ENCODE measurements at places on chromosomes 1 and 21. TPM values are rescaled to one million over a fixed set of nuclear protein-coding genes. Genes with fewer than 3 reads are reported as not detected.

Gene FMN2
- total RNA-seq, result 13.7 TPM

Gene S100B
- 126 TPM for total RNA-seq

Gene ALDH9A1
- 88.9 TPM for total RNA-seq

Gene RUNX1
- 5.7 TPM for total RNA-seq

DNA sequence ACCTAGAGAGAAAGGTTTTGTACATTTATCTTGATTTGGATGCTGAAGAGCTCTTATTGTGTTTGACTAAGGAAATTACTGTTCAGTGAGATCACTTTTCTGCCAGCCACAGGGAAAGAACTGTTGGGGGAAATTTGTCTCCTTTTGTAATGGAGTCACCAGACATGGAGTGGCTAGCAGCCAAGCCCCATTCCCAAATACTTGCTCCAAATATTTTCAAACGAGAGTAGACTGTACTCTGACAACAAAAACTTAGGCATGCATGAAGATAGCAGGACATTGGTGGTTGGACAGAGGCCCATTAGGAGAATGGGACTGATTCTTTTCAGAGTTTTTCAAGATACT lies 21.1 kb downstream of the IPO9 start:
- peaks cover 67% of the 10 kb centered on the region for H3K36me3 ChIP-seq
- peaks cover 29% of the 10 kb centered on the region for H3K4me1 ChIP-seq
- no peak for DNase-seq
- no peak overlapping the region for H3K4me3 ChIP-seq
- H3K27ac ChIP-seq, result peak overlapping the region; percentile 50
- H3K27me3 ChIP-seq, result no peaks in the 10 kb centered on the region

DNA sequence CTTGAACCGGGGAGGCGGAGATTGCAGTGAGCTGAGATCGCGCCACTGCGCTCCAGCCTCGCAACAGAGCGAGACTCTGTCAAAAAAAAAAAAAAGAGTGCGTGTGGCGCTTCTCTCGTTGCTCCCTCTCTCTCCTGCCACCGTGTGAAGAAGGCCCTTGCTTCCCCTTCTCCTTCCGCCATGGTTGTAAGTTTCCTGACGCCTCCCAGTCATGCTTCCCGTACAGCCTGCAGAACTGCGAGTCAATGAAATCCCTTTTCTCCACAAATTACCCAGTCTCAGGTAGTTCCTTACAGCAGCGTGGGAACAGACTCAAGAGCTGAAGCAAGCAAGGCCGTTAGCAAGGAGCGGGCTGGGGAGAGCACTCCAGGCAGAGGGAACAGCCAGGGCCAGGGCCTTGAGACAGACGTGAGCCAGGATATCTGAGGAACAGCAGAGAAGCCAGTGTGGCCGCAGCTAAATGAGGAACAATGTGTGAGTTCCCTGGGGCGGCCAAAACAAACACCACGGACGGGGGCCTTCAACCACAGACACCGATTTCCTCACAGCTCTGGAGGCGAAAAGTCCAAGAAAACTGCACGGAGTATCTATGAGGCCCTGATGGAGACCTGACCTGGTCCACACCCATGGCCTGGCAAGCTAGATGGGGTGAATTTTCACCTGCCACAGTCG lies 54.2 kb upstream of the ETS2 start:
- peaks cover 40% of the 10 kb centered on the region for H3K4me1 ChIP-seq
- no peak overlapping the region for H3K27ac ChIP-seq
- H3K36me3 ChIP-seq, result no peaks in the 10 kb centered on the region
- DNase-seq, result no peak

DNA sequence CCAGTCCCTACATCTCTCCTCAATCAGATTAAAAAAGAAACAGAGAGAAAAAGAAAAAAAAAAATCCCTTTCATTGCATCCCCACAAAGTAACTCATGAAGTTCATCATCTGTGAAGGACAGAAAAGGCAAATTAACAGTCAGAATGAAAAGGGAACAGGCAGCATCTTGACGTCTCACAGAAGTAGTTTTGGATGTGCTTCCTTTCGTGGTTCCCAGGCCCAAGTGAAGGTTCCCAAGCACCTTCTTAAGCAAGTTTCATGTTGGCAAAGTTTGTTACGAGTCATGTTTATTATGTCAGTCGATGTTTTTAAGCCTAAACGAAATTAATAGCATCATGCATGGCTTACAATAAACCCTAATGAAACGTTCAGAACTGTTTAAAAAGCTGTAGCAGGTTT lies 475.2 kb downstream of the SETD4 start:
- peaks cover 10% of the 10 kb centered on the region for H3K27me3 ChIP-seq
- H3K27ac ChIP-seq, result no peak overlapping the region
- no peak overlapping the region for H3K4me3 ChIP-seq
- no peaks in the 10 kb centered on the region for H3K36me3 ChIP-seq

DNA sequence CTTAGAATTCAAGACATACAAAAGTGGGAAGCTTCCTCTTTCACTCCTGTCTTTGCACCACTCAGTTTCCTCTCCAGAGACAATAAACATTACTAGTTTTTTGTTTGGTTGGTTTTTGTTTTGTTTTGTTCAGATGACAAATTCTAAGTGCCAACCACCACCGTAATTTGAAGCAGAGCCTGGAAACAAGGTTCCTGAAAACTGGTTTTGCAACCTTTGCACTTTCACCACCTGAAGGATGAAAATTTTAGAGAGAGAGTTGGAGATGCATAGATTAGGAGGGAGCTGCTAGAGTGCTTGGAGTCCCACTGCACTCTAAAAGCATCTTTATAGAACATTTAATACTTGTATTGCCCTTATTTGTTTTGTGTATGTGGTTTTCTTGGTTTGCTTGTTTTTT lies 20.2 kb upstream of the MGST3 start:
- no peak overlapping the region for H3K4me3 ChIP-seq
- no peak for DNase-seq
- no peaks in the 10 kb centered on the region for H3K4me1 ChIP-seq

- H3K4me3 ChIP-seq, result no peak overlapping the region
- H3K36me3 ChIP-seq, result peaks cover 12% of the 10 kb centered on the region
- no peaks in the 10 kb centered on the region for H3K27me3 ChIP-seq
- no peak overlapping the region for H3K27ac ChIP-seq
Observed at GRCh38 chr1:44284184-44284583, 70.9 kb downstream of the ERI3 start.

GRCh38 chr1:110668549-110668948 lies 6.2 kb downstream of the KCNA3 start:
- H3K36me3 ChIP-seq, result no peaks in the 10 kb centered on the region
- H3K27me3 ChIP-seq, result peaks cover 3% of the 10 kb centered on the region
- no peaks in the 10 kb centered on the region for H3K4me1 ChIP-seq
- H3K4me3 ChIP-seq, result no peak overlapping the region

GRCh38 chr1:51100264-51100880 lies 1.7 kb upstream of the C1orf185 start:
- H3K36me3 ChIP-seq, result no peaks in the 10 kb centered on the region
- no peak for DNase-seq
- no peak overlapping the region for H3K27ac ChIP-seq
- no peak overlapping the region for H3K4me3 ChIP-seq

- peaks cover 19% of the 10 kb centered on the region for H3K4me1 ChIP-seq
- DNase-seq, result no peak
- H3K36me3 ChIP-seq, result no peaks in the 10 kb centered on the region
Observed at GRCh38 chr1:3125078-3125477, 56.1 kb downstream of the PRDM16 start.

DNA sequence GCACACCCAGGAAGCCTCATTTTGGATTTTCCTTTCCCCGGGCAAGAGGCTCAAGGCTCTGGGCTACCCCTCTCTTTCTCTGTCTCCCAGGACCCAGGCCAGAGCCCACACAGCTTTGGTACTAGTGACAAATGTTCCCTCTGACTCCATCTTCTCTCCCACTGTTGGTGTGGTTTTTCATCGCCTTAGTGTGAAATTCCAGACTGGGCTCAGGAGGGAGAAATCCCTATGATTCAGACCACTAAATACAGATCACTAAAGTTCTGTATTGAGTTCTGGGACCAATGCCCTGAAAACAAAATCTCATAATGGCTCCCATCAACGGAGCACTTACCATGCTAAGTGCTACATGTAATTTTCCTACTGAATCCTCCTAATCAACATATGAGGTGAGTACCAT lies 26.1 kb downstream of the IQGAP3 start:
- no peak overlapping the region for H3K4me3 ChIP-seq
- no peak overlapping the region for H3K27ac ChIP-seq
- no peaks in the 10 kb centered on the region for H3K27me3 ChIP-seq

DNA sequence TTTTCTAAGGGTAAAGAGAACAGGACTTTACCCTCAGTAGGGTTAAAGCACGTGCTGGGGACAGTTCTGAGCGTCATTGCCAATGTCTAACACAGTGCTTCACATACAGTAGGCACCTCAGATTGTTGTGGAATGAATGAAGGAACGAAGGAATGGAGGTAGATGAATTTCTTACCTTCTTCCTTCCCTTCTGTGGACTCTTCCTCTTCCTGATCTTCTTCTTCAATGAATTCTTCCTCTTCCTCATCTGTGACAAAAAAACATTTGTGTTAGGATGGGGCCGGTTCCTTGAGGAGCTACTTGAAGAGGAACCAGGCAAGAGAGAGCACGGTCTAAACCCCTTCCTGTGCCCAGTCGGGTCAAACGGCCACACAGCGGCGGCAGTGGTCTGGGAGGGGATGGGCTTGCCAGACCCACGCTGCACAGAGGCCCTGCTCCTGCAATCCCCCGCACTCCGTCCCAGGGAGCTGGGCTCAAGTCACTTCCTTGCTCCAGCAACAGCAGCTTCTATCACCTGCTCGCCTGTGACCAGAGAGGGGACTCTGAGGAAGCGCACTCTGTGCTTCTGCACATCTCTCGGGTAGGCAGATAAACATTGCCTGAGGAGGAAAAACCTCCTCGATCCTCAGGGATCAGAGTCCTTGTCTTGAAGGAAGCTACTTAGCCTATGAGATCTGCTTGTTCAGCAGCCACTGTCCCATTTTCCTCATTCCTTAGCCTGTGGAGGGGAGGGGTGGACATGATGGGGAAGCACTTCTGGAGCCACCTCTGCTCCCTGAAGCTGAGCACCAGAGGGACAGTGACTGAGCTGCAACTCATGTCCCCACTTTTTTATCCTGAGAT lies 8.0 kb upstream of the SLC30A2 start:
- no peaks in the 10 kb centered on the region for H3K4me1 ChIP-seq
- H3K27ac ChIP-seq, result no peak overlapping the region
- DNase-seq, result no peak
- H3K36me3 ChIP-seq, result no peaks in the 10 kb centered on the region

GRCh38 chr1:203097001-203097400 lies 11.2 kb upstream of the MYOG start:
- H3K27ac ChIP-seq, result no peak overlapping the region
- DNase-seq, result no peak
- H3K27me3 ChIP-seq, result no peaks in the 10 kb centered on the region
- no peaks in the 10 kb centered on the region for H3K36me3 ChIP-seq
- H3K4me3 ChIP-seq, result no peak overlapping the region

- no peaks in the 10 kb centered on the region for H3K27me3 ChIP-seq
- no peak overlapping the region for H3K4me3 ChIP-seq
- H3K36me3 ChIP-seq, result no peaks in the 10 kb centered on the region
- no peak overlapping the region for H3K27ac ChIP-seq
Observed at GRCh38 chr1:8913457-8913856, 32.2 kb upstream of the CA6 start.

DNA sequence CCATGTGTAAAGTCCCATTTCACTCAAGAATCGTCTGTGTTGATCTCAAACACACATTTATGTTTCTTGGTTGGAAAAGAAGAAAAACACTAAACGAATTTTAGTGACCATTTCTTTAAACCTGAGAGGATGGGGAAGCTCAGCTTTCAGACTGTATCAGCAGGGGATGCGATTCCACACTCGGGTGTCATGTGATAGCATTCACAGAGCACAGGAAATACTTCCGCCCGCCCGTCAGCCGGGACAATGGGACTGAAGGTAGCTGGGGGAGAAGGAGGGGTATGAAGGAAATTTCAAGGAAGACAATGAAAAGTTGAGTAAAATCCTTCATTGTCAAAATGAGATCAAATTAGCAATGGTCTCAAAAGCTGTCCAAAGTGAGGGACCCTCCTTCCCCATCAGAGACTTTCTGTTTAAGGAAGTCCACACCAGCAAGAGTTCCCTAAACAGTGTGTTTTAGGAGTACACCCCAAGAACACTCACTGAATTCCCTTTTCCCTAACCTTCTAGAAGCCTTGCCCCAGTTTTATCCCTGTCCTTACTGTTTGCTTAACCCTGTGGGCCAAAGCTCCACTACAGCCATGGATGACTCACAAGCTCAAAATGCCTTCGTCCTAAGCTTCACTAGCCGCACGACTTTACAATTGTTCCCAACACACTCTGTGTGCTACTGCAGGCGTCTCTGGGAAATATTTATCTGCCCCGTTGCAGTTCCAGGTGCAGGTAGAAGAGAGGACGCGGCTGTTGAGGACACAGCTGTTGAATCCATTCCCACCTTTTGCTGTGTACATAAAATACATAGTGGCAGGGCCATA lies 51.4 kb upstream of the SIM2 start:
- no peak overlapping the region for H3K4me3 ChIP-seq
- no peak for DNase-seq
- no peaks in the 10 kb centered on the region for H3K36me3 ChIP-seq
- H3K27ac ChIP-seq, result no peak overlapping the region

DNA sequence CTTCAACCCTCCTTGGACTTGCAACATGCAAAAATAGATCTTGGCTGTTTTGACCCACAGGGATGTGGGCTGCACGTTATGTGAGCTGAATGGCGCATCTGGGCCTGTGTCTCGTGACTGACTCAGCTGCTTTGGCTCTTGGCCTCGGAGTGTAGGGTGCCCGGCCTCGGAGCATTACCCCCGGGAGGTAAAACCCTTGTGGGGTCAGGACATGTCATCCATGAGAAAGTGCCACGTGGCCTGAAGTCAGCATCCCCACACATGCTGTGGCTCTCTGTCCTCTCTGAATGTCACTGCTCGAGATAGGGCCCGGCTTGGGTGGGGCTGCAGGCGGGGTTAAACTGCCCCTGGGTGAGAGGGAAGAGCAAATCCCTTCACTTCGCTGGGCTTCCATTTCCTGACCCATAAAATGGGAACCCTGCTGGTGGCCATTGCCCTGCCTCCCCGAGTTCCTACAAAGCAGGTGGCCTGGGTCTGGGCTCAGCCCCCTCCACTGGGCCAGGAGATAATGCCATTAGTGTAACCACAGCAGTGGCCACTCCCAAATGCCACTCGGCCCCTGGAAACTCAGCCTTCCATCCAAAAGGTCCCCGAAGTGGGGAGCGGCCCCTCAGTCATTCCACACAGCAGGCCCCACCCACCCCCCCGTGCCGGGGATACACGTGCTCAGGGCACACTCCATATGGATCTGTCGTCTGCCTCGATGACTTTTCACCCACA lies 22.8 kb upstream of the TSPEAR start:
- H3K4me3 ChIP-seq, result no peak overlapping the region
- no peaks in the 10 kb centered on the region for H3K36me3 ChIP-seq
- DNase-seq, result no peak
- no peaks in the 10 kb centered on the region for H3K4me1 ChIP-seq

- no peak overlapping the region for H3K27ac ChIP-seq
- no peaks in the 10 kb centered on the region for H3K4me1 ChIP-seq
- no peaks in the 10 kb centered on the region for H3K27me3 ChIP-seq
- no peaks in the 10 kb centered on the region for H3K36me3 ChIP-seq
- H3K4me3 ChIP-seq, result no peak overlapping the region
Observed at GRCh38 chr1:201884425-201884824, 4.3 kb upstream of the SHISA4 start.

DNA sequence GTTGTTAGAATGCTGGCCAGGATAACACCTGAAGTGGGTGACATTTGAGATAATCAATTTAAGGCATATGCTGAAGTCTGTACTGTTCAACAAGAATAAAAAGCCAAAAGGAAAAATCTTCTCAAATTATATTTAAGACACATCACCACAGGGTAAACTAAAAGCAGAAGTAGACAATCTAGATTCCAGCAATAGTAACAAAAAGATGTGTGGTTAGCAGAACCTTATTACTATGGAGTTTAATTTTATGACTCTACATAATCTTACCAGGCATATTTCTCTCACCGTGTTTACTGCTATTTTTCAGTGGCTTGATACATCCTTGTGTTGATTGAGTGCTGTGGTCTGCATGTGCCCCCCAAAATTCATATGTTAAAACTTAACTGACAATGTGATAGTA lies 300.4 kb upstream of the ZP4 start:
- DNase-seq, result no peak
- H3K27ac ChIP-seq, result no peak overlapping the region
- no peaks in the 10 kb centered on the region for H3K36me3 ChIP-seq
- no peaks in the 10 kb centered on the region for H3K27me3 ChIP-seq
